Stimulated activated CD8-positive, alpha-beta memory T cell treated with anti-CD3 and anti-CD28 coated beads, Interleukin-15, amount 100 ng/mL, for 1 hour (primary cell): ENCODE measurements at places on chromosomes 11 and 22.

- DNase-seq = no peak
These were observed 10.5 kb upstream of the PHOX2A start for GRCh38 chr11:72254299-72254993.

GRCh38 chr11:16902781-16903378 is 111.3 kb downstream of the PLEKHA7 start:
- no peak for DNase-seq

DNA sequence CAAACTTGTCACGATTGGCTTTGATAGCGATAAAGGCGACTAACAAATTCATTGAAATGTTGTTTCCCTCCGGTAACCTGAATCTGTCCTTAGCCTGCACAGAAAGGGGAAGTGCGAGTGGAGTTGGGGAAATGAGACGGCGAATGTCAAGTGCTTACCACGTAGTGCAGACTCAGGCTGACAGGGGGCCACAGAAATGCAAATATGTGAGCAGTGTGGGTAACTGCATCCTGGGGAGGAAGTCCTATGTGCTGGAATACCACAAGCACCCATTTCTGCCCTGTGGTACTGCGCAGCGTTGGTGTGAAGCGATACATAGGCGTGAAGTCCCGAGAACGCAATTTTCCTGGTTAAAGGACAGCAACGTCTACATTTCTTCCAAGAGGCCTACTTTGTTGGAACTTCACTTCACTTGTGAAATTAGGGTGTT is 869 bp upstream of the EIF4ENIF1 start:
- peak; percentile 14 for DNase-seq

GRCh38 chr11:45806937-45807791 is 2.2 kb downstream of the SLC35C1 start:
- no peak for DNase-seq

GRCh38 chr22:45603619-45604018 is 68.0 kb upstream of the ATXN10 start:
- no peak for DNase-seq

DNA sequence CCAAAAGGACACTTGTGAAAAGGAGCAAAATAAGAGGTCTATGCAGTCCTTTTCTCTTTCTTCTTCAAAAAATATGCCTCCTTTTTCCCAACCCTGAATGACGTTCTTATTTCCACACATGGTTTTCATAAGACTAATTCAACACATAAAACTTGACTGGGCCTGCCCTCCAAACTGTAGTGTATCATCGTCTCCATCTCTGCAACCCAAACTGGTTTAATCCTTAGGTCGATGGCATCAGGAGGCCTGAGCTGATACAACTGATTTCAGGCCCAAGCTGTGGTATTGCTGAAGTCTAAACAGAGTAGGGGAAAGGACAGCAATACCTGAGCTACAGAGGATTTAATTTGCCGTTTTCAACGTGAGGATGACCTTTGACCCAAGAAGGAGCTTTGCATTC is 130.0 kb upstream of the MTNR1B start:
- DNase-seq = no peak

DNA sequence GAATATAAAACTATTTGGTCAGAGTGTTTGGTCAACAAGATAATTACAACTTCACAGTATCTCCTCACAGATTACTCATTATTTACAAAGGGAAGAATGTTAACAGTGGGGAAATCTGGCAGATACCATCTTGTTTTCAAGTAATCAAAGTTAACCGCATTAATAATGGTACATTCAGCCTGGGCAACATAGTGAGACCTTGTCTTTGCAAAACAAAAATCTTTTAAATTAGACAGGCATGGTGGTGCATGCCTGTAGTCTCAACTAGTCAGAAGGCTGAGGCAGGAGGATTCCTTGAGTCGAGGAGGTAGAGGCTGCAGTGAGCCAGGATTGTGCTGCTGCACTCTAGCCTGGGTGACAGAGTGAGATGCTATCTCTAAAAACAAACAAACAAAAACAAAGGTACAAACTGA is 78.5 kb downstream of the ACER3 start:
- no peak for DNase-seq

DNA sequence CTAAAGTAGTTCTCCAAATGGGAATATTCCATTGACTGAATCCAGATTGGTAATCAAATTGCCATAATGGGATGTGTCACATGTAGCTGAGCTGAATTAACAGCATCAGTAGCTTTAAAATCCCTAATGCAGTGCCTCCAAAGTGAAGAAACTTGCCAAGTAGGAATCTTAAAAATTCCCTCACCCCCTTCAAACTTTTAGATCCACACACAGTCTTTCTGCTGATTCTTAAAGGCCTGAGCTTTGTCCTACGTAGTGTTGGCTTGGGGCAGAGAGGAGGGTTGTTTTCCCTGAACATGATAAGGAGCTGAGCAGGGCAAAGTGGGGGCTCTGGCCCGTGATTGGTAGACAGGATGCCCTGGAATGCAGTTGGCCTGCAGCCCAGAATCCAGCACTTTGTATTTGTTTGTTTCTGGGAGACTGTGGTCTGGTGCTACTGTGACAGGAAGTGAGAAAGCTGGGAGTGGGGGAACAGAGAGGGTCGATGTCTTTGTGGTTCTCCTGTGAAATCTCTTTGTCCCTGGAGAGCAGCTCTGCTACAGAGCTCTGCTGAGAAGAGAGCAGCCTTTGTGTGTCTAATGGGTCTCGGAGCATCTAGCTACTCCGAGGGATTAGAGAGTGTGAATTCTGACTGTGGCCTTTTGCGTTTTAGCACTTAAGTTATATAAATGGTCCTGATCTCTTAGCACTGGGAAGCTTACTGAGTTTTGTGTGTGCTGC is 16.9 kb downstream of the CTNND1 start:
- DNase-seq = no peak

- DNase-seq = peak; percentile 49
These were observed 8.0 kb upstream of the SLCO2B1 start for GRCh38 chr11:75142714-75143419.

DNA sequence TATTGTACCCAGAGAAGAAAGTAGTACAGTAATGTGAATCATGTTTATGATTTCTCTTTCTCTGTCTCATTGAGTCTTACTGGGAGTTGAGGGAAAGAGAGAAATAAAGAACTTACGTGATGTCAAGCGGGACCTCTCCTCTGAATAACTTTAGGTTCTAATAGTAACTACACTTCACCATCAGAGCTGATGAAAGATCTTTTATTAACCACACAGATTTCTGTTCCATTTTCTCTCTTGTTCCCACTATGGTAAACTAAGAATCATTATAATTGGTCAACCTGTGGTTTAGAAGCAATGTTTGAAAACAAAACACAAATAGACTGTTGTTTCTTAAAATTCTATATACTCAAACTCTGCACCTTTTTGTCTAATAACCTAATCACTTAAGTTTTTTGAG is 142.3 kb downstream of the ELP4 start:
- DNase-seq = no peak

DNA sequence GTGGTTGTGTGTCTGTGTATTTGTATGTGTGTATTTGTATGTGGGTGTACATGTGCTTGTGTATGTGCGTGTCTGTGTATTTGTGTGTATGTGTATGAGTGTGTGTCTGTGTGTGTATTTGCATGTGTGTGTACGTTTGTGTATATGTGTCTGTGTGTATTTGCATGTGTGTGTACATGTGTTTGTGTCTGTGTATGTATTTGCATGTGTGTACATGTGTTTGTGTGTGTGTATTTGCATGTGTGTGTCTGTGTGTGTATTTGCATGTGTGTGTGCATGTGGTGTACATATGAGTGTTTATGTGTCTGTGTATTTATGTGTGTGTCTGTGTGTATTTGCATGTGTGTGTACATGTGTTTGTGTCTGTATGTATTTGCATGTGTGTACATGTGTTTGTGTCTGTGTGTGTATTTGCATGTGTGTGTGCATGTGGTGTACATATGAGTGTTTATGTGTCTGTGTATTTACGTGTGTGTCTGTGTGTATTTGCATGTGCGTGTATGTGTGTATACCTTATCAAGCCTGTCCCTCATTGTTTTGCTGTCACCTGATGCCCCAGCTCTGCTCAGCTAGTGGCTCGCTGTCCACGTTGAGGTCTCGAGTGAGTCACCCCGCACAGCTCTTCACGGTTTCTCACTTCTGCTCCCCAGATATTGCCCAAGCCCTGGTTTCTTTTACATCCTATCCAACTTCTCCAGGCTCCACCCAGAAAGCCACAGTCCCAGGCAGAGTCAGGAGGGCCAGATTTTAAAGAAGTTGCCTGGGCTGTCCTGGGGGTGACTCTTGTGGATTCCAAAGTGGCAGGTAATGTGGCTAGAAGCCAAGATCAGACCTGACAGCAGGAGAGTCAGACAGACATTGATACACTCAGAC is 15.2 kb downstream of the MB start:
- DNase-seq = no peak

GRCh38 chr22:23397613-23398567 is 182.2 kb downstream of the IGLL1 start:
- no peak for DNase-seq

GRCh38 chr11:17812091-17812864 is 77.7 kb downstream of the KCNC1 start:
- no peak for DNase-seq

DNA sequence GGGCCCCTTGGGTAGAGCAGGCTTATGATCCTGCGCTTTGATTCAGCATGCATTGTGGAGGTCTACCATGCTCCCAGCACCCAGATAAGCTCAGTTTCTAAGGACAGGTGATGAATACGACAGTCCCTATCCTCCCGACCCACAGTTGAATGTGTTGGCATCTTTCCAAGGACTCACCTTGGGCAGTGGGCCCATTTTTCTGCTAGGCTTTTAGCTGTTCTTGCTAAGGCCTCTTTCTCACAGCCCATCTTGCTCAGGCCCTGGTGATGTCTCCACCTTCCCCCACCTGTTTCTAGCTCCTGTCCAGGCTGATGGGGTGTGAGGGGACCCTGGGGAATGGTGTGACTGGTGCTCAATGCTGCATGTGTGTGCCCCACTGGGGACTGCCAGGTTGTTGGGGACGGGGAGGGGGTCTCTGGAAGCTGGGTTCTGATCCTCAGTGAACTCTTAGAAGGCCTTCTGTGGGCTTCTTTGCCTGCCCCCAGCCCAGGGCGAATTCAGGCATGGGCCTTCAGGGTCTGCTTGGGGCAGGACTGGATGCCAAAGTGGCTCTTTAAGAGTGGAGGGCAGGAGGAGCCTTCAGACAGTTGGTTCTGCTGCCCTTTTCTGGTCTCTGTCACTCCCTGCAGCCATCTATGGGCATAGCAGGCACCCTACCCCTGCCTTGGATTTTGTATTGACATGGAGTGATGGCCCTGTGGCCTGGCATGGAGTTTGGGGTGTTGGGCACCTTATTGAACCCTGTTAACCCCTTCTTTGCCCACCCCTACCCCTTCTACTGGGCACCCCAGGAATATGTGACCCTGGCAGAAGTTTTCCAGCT is 33.1 kb downstream of the PHLDB1 start:
- no peak for DNase-seq

GRCh38 chr11:35141571-35141971 is 2.6 kb downstream of the CD44 start:
- no peak for DNase-seq

- no peak for DNase-seq
These were observed 4.1 kb upstream of the BLID start for GRCh38 chr11:122120096-122120495.

GRCh38 chr11:78420796-78421209 is 3.2 kb upstream of the GAB2 start:
- DNase-seq = no peak

GRCh38 chr11:32088117-32088941 is 2.5 kb upstream of the RCN1 start:
- DNase-seq = no peak

- no peak for DNase-seq
These were observed 804 bp downstream of the ACER3 start for GRCh38 chr11:76861490-76861953.

DNA sequence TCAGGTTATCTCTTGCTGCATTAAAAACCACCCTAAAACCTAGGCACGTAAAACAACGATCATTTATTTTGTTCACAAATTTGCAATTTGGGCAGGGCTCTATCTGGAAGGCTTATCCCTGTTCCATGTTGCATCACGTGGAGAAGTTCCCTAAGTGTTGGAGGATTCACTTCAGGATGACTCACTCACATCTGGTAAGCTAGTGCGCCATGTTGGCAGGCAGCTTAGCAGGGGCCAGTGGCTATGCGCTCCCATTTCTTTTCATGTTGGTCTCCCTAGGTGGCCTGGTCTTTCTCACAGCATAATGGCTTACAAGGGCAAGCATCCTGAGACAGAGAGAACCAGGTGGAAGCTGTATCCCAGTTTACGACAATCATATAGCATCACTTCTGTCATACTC is 226.8 kb downstream of the BLID start:
- no peak for DNase-seq

DNA sequence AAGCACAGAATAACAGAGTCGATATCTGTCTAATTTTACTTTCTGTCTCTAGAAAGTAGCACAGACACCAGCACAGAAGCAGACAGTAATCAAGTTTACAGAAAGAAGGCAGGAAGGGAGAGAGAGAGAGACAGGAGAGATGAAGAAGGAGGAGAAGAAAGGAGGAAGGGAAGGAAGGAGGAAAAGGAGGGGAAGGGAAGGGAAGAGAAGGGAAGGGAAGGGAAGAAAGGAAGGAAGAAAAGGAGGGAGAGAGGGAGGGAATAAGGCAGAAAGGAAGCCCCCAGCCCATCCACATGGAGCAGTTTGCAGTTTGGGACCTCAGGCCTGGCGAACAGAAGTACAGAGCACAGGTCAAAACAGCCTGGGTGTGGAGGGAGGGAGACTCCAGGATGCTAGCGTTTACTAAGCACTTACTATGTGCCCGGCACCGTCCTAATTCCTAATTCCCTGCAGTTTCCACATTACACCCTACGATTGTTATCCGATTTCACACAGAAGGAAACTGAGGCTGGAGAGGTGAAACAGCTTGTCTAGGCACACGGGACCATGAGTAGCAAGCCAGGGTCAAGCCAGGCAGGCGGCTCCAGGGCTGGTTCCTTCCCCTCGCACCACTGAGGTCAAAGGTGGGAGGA is 46.0 kb upstream of the WNT7B start:
- no peak for DNase-seq

DNA sequence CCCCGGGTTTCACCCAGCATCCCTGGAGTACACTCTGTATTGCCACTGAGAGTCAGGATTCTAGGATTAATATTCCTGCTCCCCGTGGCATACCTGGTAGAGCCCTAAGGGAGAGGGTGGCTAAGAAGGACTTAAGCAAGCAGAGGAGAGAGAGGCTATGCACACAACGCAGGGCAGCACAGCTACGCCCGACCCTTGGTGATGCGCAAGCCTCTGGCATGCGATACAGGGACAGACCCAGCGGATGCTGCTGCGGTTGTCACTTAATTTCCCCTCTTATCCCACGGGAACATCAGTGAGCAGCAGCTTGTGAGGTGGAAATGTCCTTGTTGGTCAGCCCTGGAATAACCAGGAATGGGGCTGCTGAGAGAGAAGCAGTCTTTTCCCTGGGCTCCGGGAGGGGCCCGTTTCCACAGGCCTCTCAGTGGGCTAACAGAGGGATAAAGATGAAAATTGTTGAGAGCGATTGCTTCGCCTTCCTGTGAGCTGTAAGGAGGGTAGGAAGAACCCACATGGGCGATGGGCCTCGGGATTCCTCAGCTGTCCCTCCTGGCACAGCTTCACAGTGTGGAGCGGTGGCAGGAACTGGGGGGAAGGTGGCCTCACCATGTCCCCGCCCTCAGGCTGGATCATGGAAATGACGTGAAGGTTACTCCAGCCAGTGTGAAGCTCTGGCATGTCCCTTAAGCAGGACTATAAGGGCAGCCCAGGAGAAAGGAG is 48.4 kb upstream of the RAB1B start:
- DNase-seq = no peak
